ENCODE measurements at places on chromosomes 11 and 22.

GRCh38 chr11:65576867-65577755 lies 1.3 kb downstream of the EHBP1L1 start:
- peak; percentile 84 for DNase-seq

GRCh38 chr11:126573325-126573978 lies 218.0 kb downstream of the ST3GAL4 start:
- DNase-seq = no peak

DNA sequence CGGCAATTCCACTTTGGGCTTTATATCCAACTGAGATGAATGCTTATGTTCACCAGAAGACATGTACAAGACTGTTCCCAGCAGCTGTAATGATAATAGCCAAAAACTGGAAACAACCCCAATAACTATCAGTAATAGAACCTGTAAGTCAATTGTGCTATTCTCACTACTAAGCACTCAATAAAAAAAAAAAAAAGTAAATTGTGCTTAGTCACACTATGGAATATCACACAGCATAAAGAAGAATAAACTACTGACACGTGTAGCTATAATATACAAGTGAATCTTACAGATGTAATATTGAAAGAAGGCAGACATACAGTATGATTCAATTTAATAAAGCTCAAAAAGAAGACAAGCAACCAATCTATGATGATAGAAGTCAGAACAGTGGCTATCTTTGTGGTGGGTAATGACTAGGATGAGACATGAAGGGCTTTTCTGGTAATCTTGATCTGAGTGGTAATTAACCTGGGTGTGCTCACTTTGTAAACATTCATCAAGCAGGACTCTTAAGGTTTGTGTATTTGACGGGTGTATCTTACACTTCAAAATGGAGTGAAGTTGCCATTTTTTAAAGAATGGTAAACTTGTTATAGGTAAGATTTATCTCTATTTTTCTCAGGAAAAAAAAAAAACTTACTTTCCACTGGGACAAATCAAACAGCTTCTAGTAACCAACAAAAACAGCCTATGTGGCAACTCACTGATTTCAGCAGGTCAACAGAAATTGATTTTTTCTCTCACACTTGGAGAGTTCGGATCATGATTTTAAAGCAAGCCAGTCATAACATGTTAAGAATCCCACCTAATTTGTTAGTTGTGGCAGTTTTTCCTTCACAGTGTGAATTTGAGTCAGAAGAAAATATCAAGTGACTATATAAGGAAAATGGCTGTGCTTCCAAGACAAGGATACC lies 84.2 kb downstream of the CCDC83 start:
- DNase-seq = no peak

DNA sequence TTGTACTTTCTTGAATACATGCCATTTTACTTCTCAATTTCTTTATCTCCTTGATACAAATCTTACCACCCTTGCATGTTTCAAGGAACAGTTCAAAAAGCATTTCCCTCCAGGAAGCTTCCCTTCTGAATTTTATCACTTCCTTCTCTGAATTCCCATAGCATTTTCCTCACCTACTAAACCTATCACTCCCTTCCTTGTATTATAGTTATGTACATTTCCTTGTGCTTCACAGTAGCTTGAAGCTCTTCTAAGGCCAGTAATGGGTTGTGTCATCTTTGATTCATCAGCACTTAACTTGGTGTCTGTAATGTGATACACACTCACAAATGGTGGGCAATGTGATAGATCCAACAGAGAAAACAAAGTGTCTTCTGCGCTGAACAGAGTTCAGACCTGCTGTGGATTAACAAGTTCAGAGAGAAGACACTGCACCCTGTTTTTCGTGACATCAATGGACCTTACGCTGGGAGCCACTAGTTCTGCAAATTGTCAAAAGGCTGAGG lies 127.5 kb downstream of the CCDC81 start:
- DNase-seq = no peak

DNA sequence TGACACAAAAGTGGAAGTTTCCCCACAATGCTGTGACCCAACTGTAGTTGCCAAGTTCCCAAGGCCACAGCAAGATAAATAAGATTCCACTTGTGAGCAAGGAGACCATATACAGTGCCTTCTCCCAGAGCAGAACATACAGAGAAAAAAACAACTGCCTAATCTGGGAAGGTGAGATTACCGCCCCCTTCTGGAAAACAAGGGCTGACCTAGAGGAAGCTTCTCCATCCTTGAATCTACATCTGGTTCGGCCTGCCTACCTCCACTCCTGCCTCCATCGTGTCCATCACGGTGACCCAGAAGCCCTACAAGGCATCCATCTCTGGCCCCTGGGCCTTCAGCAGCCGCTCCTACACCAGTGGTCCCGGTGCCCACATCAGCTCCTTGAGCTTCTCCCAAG lies 6.1 kb upstream of the RNASEH2C start:
- no peak for DNase-seq

GRCh38 chr11:444396-445144 lies 2.8 kb upstream of the ANO9 start:
- no peak for DNase-seq

- DNase-seq = peak; percentile 38
Measured at GRCh38 chr11:92702037-92702804, 267.2 kb upstream of the MTNR1B start.

GRCh38 chr11:128860571-128861361 lies 6.3 kb downstream of the KCNJ1 start:
- DNase-seq = peak; percentile 84

GRCh38 chr22:30881361-30882183 lies 87.0 kb downstream of the MORC2 start:
- no peak for DNase-seq

DNA sequence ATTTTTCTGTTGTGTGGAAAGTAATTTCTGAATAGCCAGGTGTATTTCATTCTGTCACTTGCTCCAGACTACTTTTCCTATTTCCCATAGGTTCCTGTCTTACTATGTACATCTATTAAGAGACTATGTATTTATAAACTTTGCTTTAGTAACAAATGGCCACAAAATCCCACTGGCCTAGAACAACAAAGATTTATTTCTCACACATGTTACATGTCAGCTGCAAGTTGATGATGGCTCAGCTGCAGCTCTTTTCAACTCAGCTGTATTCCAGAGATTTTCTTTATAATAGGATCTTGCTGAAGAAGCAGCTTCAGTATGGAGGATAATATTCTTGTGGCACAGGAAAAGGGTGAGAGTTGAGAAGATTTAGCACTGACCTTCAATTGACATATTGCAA lies 539.6 kb upstream of the LRRC4C start:
- no peak for DNase-seq

GRCh38 chr11:33622806-33623205 lies 77.8 kb downstream of the C11orf91 start:
- no peak for DNase-seq

DNA sequence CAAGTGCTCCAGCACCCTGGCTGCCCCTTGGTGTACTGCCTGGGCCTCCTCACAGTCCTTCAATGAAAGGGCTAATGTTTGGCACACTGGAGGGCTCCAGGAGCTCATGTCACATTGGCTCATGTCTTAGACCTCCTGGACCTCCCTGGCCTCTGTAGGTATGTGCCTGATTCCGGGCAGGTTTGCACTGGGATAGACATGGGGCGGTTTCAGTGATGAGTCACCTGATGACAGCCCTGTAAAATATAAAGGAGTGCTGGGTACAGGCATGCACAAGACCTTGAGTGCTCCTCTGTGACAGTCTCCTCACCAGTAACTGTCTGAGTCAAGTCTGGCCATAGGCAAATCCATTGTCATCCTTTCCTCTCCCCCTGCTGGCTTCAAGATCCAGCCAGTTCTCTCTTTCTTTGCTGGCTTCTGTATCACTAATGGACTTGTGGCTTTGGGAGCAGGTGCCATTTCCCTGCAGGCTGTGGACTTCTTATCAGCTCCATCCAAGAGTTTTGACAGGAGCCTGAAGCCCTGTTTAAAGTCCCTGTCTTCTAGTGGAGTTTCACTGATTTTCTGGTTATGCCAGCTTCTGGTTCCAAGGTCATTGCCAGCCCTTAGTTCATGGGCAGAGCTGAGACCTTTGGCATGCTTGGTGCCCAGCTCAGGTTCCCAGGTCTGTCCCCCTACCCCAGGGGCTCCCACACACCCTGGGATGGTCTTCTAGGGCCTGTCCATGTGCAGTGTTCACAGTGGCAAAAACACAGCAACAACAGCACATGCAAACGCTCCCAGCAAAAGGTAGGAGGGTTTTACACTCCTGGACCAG lies 22.7 kb upstream of the P2RY2 start:
- peak; percentile 28 for DNase-seq

DNA sequence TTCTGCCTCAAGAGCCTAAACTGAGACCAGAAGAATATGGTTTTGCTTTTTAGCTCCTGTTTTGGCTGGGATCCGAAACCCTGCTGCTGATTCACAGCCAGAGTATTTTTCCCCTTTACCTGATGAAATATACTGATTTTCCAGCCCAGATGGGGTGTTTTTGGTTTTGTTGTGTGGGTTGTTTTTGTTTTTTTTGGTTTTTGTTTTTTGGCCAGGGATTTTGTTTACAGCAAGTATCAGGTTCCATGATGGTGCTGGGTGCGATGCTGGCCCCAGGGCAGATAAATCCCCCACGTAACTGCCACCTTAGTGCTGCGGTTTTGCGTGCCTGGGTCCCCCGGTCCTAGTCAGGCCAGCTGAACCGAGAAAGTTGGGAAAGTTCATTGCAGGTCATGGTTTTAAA lies 103.7 kb downstream of the ZBTB16 start:
- peak; percentile 90 for DNase-seq

GRCh38 chr11:106848526-106848925 lies 169.8 kb downstream of the GUCY1A2 start:
- DNase-seq = no peak

GRCh38 chr11:9019861-9020260 lies 16.1 kb upstream of the NRIP3 start:
- DNase-seq = no peak

DNA sequence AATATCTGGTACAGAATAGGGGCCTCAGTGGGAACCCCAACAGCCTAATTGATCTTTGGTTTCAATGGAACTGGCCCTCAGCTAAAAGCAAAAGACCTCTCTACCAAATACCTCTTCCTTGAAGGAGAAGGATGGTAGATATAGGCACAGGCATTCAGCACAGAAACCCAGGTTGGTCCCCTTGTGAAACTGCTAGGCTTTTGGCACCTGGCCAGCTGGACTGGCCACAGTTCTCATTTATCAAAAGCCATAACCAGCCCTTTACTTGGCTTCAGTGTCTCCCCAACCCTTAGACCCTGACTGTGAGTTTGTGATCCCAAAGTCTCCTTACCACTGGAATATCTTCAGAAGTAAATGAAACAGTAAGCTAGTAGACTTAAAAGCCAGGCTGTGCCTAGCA lies 152.9 kb downstream of the TENM4 start:
- DNase-seq = peak; percentile 29

GRCh38 chr11:20397281-20397680 lies 9.8 kb downstream of the PRMT3 start:
- peak; percentile 51 for DNase-seq

DNA sequence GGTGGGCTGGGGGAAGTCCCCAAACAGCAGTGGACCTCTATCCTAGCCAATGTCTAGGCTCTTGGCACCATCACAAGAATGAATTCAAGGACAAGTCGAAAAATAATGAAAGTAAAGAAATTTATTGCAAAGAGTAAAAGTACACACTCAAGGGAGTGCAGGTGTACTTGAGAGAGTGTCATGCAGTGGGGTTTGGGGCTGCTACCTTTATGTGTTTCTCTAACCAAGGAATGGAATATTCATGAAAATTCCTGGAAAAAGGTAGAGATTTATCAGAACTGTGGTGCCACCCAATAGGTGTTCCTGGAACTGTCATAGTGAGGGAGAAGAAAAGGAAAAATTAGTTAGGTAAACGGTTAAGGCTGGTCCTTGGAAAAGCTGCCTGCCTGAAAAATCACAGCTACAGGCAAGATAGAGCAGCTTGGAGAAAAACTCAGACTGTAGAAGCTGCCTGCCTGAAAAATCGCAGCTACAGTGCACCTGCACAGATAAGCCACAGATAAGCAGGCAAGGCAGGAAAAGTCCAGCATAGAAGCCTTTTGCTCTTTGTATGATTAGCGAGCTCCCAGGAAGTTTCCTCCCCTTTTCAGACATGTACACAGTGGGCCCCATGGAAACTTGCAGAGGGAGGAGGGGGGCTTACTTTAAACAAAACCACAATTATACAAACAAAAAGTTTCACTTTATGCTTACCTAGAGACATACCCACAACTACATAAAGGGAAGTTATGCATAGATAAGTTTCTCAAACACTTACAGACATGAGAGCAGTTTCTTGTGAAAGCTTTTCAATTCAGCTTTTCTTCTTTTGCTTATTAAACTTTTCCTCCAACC lies 71.4 kb upstream of the B3GNT6 start:
- peak; percentile 14 for DNase-seq

- no peak for DNase-seq
Measured at GRCh38 chr22:31079095-31079642, 1.9 kb upstream of the SMTN start.

- no peak for DNase-seq
Measured at GRCh38 chr22:33404723-33405122, 346.5 kb upstream of the SYN3 start.

GRCh38 chr11:101718402-101718801 lies 134.6 kb upstream of the TRPC6 start:
- no peak for DNase-seq
